ENCODE measurements at places on chromosomes 6 and 20. TPM values are rescaled to one million over a fixed set of nuclear protein-coding genes. Genes with fewer than 3 reads are reported as not detected.

The FGD2 gene
- total RNA-seq = not detected

The BTN1A1 gene
- total RNA-seq = not detected

The LHFPL5 gene
- not detected for total RNA-seq

The MUC22 gene
- not detected for total RNA-seq

The SCUBE3 gene
- 0.15 TPM for total RNA-seq

The ARFGAP1 gene
- 55.0 TPM for total RNA-seq

The RALY gene
- total RNA-seq = 130 TPM

The LTA gene
- total RNA-seq = not detected

The SLC32A1 gene
- total RNA-seq = not detected

The OR2J3 gene
- total RNA-seq = not detected
